ENCODE measurements at places on chromosomes 5 and 9.
A peak's percentile ranks its signal among the peaks of the same experiment; 100 is the strongest.

- DNase-seq: no peak
Measured at GRCh38 chr9:123008909-123009308, 24.6 kb upstream of the GPR21 start.

DNA sequence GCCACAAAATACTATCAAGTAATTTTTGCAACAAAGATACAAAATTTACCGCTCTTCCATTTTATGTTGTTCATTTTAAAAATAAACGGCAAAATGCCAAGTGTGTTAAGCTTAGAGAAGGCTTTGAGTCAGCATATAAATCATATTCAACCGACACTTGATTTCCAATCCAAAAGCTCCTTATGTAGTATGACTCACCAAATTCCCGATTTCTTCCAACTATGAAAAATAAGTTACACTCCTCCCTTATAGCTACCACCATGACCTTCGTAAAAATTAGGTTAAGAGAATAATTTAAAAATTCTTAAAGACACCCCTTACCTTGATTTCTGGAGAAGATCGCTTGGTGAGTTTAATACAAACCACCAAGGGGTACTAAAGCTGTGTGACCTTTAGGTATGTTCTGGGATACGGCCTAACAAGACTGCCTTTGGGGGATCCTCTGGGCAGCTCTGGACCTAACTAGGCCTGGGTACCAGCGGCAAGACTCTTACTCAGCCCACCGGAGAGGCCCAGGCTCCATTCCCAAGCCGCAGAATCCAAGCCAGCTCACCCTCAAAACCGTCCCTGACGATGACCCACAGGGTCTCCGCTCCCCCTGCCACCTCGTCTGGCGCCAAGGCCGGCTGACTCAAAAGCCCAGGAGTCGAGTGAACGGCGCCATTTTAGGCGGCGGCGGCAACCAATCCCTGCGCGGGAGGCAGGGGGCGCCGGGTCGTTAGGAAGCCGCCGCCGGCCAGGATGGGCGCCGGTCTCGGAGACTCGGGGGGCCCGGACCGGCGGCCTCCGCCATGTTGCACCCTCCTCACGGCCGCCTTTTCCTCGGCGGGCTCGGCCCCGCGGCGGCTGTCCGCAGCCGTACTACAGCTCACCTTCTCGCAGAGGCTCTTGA, 739 bp downstream of the PPP2CA start:
- DNase-seq: peak; percentile 54

- DNase-seq: no peak
Measured at GRCh38 chr9:37430841-37431597, 8.5 kb downstream of the GRHPR start.

DNA sequence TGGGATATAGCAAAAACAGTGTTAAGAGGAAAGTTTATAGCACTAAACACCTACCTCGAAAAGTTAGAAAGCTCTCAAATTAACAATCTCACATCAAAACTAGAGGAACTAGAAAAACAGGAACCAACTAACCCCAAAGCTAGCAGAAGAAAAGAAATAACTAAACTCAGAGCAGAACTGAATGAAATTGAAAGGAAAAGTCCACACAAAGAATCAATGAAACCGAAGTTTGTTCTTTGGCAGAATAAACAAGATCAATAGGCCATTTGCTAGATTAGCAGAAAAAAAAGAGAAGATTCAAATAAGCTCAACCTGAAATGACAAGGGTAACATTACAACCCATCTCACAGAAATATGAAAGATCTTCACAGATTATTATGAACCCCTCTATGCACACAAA, 234.8 kb upstream of the ISL1 start:
- DNase-seq: no peak

DNA sequence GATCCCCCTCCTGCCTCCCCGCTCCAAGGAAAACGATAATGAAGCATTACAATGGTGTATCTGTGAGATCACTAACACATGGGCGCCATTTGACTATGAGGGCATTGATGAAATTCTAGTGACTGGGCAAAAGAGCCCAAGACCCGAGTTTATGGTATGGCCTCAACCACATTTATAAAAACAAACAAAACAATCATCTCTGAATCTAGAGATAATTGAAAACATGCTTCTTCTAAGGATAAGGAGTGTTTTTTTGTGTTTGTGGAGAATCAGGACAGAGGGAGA, 100.9 kb upstream of the SEMA6A start:
- DNase-seq: no peak

GRCh38 chr9:99134893-99135341, 30.0 kb downstream of the TGFBR1 start:
- DNase-seq: no peak

GRCh38 chr5:172911628-172911880, 47.7 kb upstream of the RPL26L1 start:
- no peak for DNase-seq

GRCh38 chr5:68884883-68885282, 208.9 kb upstream of the SLC30A5 start:
- DNase-seq: no peak

DNA sequence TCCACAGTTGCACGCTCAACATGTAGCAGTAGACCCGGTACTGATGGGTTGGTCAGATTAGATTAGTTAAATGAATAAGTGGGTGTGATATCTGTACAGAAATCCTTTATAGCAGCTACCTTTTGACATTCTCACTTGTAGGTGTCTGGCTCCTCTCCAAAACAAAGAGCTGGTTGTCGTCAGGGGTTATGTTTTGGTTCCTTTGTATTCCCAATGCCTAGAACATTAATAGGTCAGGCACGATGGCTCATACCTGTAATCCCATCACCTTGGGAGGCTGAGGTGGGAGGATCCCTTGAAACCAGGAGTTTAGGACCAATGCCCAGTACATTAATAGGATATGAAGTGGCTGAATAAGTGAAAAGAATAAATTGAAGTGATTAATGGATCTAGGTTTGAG, 182.1 kb downstream of the SNCAIP start:
- no peak for DNase-seq

- DNase-seq: no peak
Measured at GRCh38 chr5:119049824-119050449, 20.9 kb upstream of the DMXL1 start.

GRCh38 chr9:122579874-122580273, 3.3 kb downstream of the OR1L8 start:
- no peak for DNase-seq

GRCh38 chr5:99061299-99061698, 132.5 kb upstream of the CHD1 start:
- no peak for DNase-seq

- DNase-seq: no peak
Measured at GRCh38 chr5:116778651-116779280, 204.1 kb upstream of the SEMA6A start.

DNA sequence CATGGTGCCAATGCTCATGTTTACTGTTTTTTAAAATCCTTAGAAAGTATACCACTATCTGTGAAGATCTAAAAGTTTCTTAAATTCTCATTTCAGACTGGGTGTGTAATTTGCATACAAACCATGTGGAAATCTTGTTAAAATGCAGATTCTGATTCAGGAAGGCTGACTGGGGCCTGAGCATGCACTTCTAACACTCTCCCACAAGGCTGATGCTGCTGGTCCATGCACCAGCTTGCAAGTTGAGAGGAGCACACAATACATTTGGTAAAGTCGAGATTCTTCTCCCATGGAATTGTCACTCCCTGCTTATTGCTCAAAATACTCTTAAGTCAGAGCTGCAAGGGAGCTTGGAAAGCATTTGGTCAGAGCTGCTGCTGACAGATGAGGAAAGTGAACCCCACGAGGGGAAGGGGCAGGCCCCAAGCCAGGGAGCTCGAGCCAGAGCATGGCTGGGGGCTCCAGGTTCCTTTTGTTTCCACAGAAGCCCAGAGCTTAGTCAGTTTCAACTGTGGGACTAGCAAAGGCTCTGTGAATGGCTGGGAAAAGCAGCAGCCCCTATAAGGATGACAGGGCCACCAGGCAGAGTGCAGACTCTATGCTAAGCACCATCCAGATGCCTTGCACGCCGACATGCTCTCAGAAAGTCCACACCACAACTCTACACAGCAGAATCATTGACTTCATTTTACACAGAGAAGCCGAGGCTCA, 93.5 kb upstream of the HAND1 start:
- DNase-seq: no peak

- no peak for DNase-seq
Measured at GRCh38 chr5:149172261-149172660, 31.0 kb downstream of the ABLIM3 start.

- DNase-seq: no peak
Measured at GRCh38 chr5:157113002-157113401, 4.2 kb upstream of the HAVCR2 start.

DNA sequence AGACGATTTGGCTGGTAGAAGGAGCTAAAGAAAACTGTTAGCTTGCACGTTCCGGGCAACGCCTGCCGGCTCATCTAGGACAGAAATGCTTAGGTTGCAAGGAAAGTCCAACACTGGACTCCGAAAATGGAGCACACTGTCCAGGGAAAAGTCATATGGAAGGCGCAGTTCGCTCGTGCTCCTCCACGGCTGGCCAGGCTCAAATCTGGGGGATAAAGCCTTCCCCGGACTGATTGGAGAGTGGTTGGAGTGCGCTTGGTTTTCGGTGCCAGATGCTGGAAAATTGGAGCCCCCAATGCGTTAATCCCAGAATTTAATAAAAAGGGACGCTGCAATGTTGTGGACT, 955 bp downstream of the CDH6 start:
- DNase-seq: no peak

- no peak for DNase-seq
Measured at GRCh38 chr5:139232147-139232724, 34.1 kb upstream of the SIL1 start.

DNA sequence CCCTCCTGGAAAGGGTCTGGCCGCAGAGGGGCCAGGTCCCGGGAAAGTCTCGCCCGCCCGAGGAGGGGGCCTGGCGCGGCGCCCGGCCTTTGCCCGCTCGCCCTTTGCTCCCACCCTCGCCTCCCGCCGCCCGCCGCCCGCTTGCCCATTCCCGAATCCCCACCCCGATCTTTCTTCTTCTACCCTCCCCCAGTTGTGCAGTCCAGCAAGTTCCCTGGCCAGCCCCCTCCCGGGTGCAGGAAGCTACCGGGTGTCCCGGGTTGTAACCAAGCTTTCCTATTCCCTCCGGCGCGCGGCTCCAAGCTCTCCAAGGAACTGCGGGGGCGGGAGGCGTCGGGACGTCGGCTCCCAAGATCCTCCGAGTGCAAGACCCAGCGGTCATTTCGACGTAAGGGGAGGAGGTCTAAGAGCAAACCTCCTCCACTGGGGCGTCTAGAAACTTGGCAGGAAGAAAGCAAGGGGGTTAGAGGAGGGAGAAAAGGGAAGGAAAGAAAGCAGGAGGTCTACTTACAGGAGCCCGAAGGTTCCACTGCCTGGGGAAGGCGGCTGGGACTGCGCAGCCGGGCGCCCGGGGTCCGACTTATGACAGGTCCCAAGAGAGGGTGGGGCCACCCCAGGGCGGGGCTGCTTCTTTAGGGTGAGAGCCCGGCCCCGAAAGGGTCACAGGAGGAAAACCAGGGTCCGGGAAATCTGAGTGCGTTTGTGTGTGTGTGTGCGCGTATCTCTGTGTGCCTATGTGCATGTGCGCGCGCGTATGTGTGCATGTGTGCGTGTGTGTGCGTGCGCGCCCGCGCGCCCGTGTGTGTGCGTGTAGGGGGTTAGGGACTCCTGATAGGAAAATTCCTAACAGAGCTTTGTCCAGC, at the start of gene PTGR1:
PTGR1 (minus strand) TSS at position 556 of the 863 bp plus-strand sequence. CDS start 2,225 bp downstream, outside the sequence.
- DNase-seq: peak; percentile 1

DNA sequence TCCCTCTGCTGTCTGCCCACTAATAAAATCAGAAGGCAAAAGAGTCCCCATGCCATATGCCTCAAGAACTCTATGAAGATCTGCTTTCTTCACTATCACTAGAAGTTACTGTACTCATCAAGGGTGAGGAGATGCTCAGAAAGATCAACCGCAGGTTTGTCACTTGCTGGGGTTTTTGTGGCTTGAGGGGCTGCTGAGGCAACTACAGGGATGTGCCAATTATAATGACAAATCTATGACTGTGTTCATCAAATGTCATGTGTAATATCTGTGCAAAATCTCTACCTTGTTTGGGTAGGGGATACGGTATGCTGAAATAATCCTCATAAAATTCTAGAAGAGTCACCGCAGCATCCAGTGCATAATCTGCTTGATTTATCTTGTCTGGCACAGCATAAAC, 13.0 kb downstream of the ERAP1 start:
- no peak for DNase-seq

- DNase-seq: no peak
Measured at GRCh38 chr5:178301641-178302040, 69.0 kb upstream of the PHYKPL start.

DNA sequence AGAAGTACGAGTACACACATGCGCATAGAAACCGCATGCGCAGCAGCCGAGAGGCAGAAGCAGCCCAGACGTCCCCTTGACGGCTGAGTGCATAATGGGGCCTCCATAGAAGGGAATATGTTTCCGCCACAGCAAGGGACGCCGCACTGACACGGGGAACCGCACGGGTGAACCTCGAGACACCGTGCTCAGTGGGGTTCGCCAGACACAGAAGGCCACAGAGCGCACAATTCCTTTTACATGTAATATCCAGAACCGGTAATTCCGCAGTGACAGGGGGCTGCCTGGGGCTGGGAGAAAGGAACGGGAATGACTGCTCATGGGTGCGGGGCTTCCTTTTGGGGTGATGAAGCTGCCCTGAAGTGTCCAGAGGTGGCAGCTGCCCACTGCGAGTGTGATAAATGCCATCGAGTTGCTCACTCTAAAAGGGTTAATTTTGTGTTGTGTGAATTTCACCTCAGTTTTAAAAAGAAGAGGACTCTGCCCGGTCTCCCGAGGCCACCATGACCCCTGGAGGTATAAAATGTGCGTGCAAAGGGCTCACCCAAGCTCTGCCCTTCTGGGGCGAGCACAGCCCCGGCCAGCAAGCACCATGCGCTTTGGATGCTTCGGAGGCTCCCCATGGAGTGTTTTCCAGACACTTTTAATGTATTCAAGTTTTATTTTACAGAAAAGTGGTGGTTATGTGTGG, 29.7 kb downstream of the MRPL36 start:
- no peak for DNase-seq

GRCh38 chr9:32395510-32396216, 11.2 kb downstream of the ACO1 start:
- DNase-seq: no peak

DNA sequence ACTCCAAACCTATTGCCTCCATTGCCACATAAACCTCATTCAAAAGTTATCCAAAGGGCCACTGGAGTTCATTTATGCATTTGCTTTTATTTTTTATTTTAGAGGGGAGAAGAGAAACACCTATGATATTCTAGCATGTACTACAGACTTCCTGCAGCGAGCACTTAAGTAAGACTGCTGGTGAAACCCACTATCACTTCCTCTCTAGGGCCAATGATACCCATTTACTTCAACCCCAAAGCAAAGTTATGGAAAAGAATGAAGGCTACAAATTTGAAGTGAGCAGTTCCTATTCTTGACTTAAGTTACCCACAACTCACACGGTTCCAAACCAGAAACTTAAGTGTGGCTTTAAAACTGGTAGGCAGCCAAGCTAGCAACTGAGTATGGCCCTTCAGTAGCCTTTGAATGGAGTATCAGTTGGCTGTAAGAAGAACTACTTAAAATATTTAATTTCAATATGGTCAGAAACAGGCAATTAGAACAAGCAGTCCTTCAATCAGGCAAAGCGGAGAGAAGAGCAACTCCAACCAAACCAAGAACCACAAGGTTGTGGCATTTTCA, 94.1 kb downstream of the GPR21 start:
- no peak for DNase-seq

- DNase-seq: no peak
Measured at GRCh38 chr9:104779946-104780535, 16.1 kb downstream of the NIPSNAP3B start.

- DNase-seq: no peak
Measured at GRCh38 chr5:79474367-79475151, 39.4 kb downstream of the HOMER1 start.

- no peak for DNase-seq
Measured at GRCh38 chr5:135372654-135373381, 26.2 kb downstream of the MACROH2A1 start.

Measured in T follicular helper cell (primary cell).